ENCODE measurements at places on chromosomes 3 and 15.
A peak's percentile ranks its signal among the peaks of the same experiment; 100 is the strongest.

GRCh38 chr15:63462088-63462487 is 42.3 kb upstream of the USP3 start:
- no peak for DNase-seq

GRCh38 chr3:69865925-69866679 is 126.8 kb downstream of the MITF start:
- peak; percentile 68 for DNase-seq

- no peak for DNase-seq
These were observed 326.6 kb downstream of the ARPP21 start for GRCh38 chr3:35965908-35966307.

- DNase-seq, result no peak
These were observed 51.2 kb downstream of the MFN1 start for GRCh38 chr3:179398574-179399231.

GRCh38 chr3:61961900-61962299 is 400.5 kb downstream of the PTPRG start:
- no peak for DNase-seq

- no peak for DNase-seq
These were observed 60.4 kb downstream of the UQCC5 start for GRCh38 chr3:52596658-52597265.

DNA sequence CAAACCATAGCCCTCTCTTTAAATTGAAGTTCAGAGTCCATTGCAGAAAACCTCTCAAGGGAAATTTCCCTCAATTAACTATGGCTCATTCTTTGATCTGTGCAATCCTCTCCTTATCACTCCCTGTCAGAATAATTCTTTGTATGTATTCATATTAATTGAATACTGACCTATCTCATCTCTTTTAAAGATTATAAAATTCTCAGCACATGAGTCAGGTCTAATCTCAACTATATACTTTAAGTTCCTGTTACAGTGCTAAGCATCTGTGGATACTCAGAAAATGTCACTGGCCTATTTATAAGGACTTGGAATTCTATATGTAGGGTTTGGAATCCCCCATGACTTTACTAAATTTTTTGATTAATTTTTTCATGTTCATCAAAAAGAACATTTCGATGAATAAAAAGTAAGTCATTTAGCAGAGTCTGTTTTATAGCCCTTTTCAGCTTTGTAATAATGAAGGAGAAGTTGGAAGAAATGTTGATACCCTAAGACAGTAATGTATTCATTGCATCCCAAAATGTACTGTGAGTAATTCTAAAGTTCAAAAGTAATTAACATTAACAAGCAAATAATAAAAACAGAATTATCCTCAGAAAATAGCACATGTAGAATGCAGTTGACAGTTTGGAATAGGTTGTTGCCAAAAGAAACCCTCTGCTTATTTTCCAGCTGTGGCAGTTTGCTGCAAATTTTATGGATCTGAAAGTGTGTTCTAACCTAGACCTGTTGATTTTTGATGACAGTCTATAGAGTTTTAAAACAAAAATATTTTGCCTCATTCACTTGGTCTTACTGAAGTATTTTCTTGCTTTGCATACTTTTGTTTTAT is 503.4 kb upstream of the CBLB start:
- DNase-seq, result no peak

GRCh38 chr15:74121039-74121438 is 9.3 kb upstream of the ISLR2 start:
- no peak for DNase-seq

GRCh38 chr3:132245552-132246142 is 71.6 kb upstream of the ACP3 start:
- DNase-seq, result no peak

- no peak for DNase-seq
These were observed 400.0 kb downstream of the FOXP1 start for GRCh38 chr3:71183549-71183948.

GRCh38 chr3:13044496-13045240 is 28.6 kb downstream of the IQSEC1 start:
- DNase-seq, result no peak

DNA sequence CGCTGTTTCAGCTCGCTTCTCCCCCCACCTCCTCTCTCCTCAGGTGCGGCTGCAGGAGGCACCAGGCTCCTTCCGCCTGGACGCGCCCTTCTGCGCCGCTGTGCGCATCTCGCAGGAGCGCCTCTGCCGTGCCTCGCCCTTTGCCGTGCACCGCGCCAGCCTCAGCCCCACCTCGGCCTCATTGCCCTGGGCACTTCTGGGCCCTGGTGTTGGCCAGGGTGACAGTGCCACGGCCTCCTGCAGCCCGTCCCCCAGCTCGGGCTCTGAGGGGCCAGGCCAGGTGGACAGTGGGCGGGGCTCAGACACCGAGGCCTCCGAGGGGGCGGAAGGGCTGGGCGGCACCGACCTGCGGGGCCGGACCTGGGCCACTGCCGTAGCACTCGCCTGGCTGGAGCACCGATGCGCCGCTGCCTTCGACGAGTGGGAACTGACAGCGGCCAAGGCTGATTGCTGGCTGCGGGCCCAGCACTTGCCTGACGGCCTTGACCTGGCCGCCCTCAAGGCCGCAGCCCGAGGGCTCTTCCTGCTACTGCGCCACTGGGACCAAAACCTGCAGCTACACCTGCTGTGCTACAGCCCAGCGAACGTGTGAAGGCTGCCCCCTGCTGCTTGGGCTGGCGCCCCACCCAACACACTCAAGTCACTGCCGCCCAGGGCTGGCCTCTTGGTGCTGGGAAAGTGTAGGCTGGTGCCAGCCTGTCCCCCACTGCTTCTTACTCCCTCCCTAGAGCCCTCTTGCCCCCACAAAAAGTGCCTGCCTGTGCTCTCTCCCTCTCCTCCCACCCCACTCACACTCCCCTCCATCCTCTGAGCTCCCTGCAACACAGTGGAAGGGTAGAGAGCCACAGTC is 7.1 kb downstream of the ALG3 start:
- no peak for DNase-seq

DNA sequence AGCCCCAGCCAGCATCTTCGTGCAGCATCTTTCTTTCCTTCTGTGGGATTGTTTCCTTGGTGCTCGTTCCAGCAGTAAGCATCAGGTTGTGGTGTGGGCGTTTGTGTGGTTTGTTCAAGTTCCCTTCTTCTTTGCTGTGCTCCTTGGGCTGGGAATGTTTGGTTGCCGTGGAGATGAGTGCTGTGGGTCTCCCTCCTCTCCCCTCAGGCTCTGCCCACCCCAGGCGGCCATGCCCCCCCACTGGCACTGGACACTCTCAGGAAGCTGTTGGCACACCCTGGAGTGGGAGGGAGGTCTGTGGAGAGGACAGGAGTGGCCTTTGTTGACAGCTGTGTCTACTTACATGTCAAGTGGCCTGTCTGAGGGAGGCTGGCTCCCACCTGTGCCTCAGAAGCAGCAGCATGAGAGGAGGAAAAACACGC is 46.5 kb upstream of the SACM1L start:
- peak; percentile 49 for DNase-seq

DNA sequence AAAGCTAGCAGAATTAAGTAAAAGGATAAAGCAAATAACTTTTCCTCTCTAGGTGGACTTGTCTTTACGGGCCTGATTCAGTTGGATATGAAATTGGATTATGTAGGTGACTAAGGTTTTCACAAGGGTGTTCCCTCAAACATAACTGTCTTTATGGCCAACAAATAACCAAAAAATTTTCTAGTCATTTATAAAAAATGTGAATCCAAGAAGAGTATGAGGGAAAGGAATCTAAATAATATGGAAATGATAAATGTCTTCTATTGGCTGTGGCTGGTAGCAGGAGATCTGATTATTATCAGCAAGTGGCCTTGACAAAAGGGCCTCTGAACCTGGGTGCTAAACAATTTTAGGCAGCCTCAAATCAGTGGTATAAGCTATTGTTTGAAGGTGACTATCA is 594.0 kb upstream of the UBE2E2 start:
- DNase-seq, result no peak

DNA sequence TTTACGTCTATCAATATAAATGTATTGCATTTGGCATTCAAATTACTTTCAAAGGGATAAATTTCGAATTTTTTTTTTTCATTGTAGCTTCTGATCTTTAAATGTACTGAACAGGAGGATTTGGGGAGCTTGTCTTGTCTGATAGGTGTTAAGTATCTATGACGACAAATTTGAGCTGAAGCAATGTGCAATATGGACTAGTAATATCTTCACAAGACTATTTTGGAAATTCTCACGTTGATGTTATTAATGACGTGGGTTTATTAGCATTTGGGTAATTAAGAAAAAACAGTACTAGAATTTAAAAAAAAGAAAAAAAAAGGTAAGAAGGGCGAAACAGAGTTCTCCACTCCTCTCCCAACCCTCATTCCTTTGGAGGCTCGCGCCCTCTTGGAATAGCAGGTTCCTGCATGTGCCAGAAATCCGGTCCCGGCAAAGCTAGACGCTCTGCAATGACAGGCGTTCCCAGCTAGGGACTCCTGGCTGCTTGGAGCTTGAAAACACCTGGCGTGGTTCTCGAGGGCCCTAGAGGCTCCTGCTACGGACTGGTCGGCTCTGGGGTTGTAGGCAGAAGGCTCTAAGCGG is 648 bp upstream of the P2RY1 start:
- no peak for DNase-seq

DNA sequence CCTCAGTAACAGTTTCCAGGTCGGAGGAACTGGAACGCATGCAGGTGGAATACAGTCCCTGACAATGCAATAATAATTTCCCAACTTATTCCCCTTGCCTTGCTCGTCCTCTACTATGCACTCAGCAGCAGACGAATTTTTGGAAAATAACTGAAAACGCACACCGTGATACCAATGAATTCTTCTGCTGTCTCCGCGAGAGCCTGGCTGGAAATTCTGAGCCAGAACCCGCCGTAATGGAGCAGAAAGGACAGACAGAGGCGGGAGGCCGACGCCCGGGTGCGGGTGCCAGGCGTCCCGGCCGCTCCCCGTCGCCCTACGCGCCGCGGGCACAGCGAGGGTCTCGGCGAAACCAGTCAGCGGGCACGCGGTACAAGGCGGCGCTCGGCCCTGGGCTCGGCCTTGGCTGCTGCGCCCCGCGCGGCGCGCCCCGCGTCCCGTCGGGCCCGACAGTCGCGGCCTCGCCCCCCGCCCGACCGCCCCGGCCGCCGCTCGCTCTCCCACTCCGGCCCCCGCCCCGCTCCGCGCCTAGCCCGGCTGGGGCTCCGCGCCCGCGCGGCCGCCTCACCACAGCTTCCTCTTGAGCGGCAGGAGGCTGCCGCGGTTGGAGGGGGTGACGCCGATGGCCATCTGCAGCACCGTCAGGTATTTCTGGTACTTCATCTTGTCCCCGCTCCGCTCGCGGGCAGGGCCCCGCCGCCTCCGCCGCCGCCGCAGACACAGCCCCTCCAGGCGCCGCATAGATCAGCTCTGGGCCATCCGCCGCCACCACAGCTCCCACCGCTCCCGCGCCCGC is 114.5 kb upstream of the GOLGA8J start:
- no peak for DNase-seq

DNA sequence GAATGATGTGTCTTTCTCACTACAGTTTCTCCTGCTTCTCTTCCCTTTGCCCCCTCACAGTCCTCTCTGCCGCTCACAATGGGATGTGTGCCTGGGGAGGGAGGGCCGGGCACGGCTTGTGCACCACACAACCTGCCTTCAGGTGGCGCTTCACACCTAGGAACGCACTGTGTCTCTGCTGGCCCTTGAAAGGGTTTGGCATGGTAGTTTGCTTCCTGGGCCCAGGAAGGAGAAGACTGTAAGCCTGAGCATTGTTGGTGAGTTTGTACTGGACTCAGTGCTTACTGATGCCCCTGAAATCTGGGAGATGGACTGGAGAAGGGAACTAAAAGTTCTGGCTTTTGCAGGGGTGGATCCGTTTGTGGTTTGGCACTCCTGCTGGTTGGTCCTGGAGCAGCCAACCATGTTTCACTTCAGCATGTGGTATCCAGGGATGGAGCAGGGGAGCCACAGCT is 9.2 kb downstream of the ALPK3 start:
- peak; percentile 47 for DNase-seq

DNA sequence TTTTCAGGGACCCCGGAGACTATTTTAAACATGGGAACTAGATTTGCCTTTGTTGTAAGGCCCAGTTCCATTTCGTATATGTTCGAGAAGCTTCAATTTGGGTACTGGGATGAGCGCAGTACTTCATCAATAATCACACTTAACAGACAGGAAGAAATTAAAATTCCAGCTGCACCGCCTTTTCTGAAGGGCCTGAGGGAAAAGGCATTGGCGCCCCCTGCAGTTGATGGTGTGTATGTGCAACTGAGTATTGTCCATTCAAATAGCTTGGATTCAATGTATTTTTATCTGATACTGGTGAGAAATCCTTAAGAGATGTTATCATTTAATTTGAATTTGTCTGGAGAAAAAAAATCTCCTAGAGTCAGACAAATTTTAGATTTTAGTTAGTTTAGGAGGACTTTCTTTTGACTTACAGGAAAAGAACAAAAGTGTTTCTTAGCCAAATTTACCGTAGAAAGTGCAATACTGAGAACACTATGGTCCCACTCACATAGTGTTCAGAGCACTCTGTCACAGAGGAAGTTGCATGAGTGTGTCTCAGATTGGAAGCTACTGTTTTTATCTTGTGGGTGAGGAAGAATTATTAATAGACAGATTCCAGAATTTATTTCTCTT is 5.4 kb upstream of the ALDH1A2 start:
- DNase-seq, result peak; percentile 47

DNA sequence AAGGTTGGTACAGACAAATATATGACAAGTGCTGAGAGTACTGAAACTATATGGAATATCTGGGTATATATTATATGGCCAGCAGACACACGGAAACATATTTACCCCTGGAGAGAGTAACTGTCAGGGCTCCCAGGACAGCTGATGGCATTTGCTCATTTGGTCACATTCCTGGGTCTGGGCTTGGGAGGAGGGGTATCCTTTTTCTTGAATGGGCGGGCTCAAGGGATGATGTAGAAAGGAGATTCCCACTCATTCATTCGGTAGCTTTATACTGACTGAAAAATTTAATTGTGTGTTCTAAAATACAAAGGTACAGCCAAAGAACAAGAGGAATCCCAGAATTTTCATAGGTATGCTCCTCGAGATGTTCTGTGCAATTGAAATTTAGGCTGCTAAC is 131.0 kb downstream of the KCNAB1 start:
- no peak for DNase-seq

- DNase-seq, result no peak
These were observed 309.6 kb upstream of the TLE3 start for GRCh38 chr15:70407336-70407670.
